ENCODE measurements at places on chromosomes 7 and 10.

DNA sequence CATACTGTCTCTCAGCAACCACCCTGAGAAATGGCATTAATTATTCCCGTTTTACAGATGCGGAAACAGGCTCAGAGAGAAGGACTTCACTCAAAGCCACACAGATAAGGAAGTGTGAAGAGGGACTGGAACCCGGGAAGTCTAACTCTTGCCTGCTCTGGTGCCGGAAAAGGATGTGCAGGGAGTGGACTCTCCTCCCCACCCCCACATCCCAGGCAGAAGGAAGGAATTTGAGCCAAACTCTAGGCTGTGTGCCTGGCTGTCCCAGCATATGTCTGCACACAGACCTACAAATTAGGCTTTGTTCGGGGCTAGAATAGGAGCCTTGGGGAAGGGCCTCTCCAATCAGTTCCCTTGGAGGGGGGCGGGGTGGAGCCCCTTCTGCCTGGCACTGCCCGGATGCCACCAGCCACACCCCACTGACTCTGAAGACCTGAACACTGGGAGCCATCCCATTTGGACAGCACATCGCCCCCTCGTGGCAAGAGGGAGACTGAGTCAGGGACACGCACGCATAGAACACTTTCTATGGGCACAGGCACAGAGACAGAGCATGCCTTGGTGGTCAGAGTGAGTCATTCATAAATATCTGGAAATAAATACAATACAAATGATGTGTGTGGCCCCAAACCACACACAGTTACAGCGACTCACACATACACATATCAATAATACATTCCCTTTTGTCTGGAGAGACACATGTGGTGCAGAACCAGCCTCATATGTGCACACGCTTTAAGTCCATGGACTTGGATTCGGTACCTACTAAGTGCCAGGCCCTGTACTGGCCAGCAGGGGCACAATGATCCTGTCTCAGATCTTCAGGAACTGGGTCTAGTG lies 13.1 kb downstream of the LZTS2 start:
- DNase-seq: peak; percentile 69

DNA sequence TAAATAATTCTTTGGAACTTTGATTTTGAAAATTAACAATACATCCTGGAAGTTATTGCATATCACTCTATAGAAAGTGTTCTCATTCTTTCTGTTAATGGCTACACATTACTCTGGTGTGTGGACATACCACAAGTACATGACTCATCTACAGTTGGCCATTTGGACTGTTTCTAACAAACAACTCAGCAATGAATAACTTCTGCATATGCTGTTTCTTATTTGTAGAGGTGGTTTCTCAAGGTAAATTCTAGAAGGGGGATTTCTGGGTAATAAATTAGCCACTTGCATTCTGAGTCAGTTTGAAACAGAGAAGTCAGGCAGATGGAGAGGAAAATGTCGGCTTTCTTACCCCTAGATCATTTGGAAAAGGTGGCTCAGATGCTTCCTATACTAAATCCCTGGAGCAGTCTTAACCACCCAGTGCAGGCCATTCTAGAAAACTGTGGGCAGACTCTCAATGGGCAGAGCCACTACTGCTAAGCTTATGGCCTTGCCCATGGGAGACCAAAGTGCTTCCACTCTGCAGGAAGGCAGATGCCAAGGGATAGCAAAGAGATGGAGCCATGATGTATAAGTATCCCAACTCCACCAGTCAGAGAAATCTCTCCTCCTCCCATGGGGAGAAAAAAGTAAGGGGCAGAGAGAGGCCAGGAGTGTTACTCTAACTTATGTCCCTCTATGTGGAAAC lies 194.0 kb upstream of the PLPP4 start:
- DNase-seq: no peak

- no peak for DNase-seq
These were observed 497.5 kb upstream of the ZMIZ1 start for GRCh38 chr10:78571286-78571685.

DNA sequence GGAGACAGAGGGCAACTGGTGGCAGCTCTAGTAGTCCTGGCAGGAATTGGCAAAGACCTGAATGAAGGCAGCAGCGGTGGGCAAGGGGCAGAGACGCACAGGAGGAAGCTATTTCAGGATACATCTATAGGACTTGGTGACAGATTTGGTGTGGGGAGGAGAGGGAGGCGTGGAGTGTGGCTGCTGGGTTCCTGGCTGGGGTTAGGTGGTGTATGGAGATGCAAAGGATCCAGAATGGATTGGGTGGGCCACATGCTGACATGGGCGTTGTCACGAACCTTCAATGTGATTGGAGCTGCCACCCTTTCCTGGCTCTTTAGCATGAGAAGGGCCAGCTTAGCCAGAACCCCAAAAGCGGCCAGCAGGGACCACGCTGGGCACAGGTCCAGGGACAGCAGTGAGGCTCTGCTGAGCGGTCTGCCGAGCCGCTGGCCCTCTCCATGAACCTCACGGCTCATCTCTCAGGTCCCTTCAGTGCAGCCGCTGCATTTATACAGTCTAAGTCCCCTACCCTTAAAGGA lies 10.2 kb upstream of the ADCY1 start:
- DNase-seq: no peak

DNA sequence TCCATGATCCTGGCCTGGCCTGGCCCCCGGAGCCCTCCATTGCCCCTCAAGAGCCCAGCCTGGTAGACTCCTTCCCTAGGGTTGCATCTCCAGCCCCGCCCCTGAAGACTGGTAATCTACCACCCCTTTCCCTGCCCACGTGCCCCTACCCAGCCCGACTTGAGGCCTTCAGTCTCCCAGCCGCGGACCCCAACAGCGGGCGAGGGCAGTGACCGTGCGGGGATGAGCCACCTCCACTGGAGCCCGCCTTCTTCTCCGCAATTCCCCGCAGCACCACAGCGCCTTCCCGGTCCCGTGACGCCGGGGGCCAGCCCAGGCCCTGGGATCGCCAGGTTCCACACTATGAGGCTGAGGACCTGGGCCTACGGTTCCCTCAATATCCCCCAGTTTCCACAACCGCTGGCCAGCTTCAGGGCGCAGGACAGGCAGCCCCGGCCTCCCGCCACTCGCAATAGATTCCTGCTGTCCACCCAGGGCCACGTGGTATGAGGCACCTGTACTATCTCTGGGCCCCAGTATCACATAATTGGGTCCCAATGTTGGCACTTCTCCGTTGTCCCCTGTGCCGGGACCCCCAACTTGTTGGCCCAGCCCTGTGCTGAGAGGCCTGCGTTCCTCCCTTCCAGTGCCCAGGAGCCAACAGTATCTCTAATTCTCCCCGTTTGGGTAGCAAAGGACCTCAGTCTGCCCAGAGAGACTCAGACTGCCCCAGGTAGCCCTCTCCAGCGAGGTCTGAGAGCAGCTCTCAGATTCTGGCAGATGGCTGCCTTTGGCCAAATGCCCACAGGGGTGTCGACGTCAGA lies 1.1 kb upstream of the GPRIN2 start:
- no peak for DNase-seq

DNA sequence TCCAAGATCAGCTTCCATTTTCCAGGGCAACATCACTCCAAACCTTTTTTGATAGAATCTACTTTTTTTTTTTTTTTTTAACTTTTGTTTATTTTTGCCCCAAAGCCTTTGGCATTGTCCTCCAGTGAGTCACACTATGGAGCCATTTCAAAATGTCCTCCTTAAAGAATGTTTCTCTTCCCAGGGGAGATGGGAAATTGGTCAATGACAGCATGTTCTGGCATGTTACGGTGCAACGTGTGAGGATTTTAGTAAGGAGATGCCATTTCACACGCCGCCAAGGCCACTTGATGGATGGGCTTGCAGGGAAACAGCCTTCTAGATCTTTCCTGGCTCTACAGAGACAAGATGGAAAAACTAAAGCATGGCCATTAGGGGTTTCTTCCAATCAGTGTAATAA lies 30.7 kb upstream of the TRIL start:
- no peak for DNase-seq

DNA sequence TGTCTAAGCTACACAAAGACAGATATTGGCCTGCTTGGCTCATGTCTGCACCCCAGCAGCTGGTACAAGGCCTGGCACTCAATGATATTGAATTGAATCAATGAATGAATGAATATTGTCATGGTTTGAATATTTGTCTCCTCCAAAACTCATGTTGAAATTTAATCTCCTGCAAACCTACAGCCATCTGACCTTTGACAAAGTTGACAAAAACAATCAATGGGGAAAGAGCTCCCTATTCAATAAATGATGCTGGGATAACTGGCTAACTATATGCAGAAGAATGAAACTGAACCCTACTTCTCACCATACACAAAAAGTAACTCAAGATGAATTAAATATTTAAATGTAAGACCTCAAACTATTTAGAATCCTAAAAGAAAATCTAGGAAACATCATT lies 144.7 kb downstream of the CYP26A1 start:
- DNase-seq: no peak

GRCh38 chr10:114943000-114943399 lies 5.0 kb downstream of the TRUB1 start:
- DNase-seq: no peak

DNA sequence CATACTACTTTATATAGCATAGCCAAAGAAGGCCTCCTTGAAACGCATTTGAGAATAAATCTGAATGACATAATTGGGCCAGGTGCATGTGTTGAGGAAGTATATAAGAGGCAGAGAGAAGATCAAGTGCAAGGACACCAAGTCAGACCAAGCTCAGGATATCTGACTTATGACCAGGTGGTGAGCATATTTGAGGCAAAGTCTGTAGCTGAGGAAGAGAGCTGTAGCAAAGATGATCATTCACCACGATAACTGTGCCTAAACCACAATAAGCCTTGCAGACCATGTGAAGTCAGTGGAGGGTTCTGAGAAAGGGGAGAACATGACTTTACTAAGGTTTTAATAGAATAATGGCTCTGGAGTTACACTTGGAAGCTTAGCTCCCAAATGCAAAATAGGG lies 292.3 kb downstream of the SORCS1 start:
- DNase-seq: no peak

DNA sequence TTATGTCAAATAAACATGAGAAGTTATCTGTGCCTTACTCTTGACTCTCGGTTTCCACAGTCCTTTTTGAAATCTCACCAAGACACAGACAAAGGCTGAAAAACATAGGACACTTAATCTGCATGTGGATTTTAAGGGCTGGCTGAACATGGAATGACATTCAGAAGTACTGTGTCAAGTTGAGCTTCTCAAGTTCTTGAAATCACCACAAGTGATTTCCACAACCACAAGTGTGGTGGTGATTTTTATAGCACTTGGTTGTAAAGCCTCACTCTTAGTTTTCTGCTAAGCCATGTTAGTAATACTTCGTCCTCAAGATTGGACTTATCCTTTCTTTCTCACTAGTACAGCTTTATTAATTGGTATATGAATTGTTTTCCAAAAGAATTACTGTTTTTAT lies 29.6 kb downstream of the FOXP2 start:
- no peak for DNase-seq

Data from activated T-cell treated with anti-CD3 and anti-CD28 coated beads for 1 hour (primary cell).